Effector CD4-positive, alpha-beta T cell (primary cell): ENCODE measurements at places on chromosomes 6 and 20.

- DNase-seq = no peak
Observed at GRCh38 chr20:60206259-60206658, 248.0 kb downstream of the CDH26 start.

GRCh38 chr6:148760258-148760534 lies 13.4 kb downstream of the UST start:
- DNase-seq = no peak

DNA sequence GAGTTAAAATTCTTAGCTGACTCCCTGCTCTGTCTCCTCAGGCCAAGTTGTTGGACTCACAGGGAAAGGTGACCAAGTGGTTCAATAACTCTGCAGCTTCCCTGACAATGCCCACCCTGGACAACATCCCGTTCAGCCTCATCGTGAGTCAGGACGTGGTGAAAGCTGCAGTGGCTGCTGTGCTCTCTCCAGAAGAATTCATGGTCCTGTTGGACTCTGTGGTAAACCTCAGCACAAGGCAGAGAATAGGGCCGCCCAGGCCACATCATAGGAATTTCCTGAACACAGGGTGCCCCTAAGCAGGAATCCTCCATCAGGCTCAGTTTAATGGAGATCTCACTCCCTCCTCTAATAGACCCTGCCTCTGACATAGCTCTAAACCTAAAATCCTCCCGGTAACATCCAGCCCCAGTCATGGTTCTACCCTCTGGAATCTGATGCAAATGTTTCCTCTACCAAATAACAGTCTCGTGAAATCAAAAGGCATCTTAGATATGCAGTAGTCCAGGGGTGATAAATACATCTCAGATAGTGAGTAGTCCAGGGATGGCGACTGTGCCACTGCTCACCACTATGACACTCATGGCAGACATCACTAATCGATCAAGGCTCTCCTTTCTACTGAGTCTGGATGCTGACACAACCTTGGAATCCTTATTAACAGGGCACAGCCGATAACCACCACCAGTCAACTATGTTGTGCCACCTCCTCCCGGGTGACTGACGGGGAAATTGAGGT lies 18.3 kb downstream of the BPIFB1 start:
- no peak for DNase-seq

DNA sequence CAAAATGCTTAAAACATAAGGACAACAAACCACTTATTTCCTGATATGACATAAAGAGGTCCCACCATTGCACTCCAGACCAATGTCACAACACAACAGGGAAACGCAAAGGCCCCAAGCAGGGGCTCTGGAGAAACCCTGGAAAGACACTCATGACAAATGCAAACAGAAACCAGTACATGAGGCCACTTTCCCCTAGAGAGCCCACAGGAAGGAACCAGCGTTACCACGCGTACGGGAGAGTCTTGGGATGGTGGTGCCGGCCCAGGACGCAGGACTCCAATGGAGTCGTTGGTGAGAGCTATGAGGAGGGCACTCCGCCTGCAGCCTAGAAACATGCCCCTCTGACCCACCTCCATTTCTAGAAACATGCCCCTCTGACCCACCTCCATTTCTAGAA lies 20.2 kb downstream of the GMEB2 start:
- no peak for DNase-seq

DNA sequence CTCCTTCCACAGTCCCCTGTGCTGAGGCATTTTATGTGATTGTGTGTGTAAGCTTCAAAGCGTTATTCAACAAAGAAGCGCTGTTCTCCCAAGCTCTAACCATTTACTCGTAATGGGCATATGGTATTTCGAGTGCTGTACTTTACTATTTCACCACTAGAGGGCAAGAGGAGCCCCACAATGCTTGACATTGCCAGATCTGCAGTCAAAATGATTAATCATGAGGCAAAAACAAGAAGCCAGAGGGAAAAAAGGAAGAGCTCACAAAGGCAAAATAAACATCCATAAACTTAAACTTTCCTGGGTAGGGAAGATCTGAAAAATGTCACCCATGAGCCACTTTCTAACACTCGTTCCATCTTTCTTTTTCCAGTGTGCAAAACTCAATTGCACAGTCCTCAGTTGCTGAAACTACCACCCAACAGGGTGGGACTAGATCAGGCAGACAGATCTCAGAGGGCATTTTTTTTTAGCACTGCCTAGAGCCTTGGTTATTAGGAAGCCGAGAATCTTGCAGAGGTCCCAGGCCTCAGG lies 215.0 kb upstream of the PLCB4 start:
- DNase-seq = no peak

GRCh38 chr6:129748212-129748900 lies 38.4 kb upstream of the ARHGAP18 start:
- DNase-seq = peak; percentile 19

DNA sequence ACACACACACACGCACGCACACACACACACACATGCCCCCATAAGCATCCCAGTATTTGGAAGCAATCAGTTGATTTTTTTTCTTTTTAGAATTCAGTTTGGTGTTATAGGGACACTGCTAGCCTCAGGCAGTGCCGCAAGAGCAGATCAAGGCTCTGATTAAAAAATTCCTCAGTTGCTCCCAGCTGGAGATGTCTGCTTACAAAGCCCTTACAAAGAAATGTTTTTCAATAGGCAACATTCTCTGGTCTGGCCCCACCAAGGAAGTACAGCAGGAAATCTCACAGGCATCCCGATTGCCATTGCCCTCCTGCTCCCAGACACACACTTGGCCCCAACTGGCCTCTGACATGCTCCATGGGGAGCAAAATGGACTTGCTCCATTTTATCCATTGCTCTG lies 22.9 kb upstream of the CD83 start:
- DNase-seq = no peak

DNA sequence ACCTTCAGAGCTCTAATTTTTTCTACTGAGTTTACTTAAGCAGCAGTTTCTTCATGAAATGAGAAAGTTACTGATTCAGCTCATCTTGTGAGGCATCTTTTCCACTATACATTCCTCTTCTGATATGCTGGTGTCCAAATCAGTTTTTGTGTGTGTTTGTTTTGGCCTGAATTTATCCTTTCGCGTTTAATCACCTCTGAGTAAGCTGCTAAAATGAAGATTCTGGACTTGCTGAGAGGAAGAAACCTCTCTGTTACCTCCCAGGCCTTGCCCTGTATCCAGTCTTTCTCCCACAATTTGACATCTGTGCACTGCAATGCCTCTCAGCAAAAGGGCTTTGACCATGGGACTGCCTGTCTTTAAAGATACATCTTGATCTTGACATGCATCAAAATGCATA lies 536.2 kb upstream of the NRSN1 start:
- DNase-seq = no peak

GRCh38 chr20:15889514-15890256 lies 683.6 kb downstream of the KIF16B start:
- no peak for DNase-seq

DNA sequence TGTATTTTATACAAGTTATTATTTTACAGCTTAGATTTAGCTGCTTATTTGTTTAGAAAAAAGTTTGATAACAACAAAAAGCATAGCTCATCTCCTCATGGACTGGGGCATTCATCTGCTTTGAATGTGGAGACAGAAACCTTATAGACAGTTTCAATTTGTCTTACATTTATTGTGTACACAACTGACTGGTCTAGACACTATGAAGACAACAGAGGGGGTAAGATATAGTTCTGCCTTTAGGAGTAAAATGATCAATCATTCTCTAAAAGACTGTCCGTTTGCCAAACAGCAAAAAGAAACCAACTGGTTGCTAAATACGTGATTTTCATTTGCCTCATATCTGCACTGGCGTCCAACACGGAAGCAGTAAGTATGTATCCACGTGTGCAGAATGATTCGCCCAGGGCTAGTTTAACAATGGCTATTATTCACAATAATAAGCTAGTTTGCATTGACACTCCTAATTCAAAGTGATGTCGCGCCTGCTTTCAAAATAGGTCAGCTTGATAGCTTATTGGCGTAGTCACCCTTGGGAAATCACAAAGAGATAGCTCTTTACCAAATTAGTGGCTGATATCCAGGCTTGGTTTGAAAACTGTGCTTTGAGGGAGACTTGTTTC lies 153.6 kb downstream of the BMP2 start:
- DNase-seq = no peak

GRCh38 chr20:10448270-10449156 lies 13.4 kb downstream of the SLX4IP start:
- DNase-seq = no peak

DNA sequence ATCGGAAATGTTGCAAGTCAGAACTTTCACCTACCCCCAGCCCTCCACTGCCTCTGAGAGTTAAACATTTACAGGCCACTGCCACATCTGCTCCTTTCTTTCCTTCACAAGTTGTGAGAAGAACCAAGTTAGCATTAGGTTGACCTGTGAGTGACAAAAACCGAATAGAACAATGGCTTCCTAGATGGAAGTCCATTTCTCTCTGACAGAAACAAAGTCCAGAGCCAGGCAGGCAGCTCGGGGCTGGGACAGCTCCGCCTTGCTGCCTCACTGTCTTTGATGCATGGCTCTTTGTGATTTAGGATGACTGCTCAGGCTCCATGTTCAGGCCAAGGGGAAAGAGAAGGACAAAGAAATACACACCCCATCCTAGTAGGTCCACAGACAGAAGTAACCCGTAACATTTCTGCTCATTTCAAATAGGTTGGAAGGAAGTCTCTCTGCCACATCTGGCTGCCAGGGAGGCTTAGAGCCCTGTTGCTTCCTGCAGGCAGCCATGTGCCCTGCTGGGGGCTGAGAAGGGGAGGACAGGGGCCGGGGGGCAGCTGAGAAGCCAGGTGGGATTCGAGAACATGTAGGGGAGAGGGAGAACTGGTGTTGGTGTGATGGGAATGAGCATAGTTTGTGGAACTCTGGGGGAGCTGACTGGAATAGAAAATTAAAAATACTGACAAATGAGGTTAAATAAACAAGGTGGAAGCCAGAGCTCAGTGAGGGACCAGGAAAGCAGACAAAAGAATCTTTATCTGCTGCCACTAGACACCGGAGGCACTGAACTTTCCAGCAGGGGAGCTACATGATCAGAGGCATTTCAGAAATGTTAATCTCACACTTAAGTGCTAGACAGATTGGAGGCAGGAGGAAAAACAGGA lies 19.5 kb upstream of the IER3 start:
- no peak for DNase-seq

DNA sequence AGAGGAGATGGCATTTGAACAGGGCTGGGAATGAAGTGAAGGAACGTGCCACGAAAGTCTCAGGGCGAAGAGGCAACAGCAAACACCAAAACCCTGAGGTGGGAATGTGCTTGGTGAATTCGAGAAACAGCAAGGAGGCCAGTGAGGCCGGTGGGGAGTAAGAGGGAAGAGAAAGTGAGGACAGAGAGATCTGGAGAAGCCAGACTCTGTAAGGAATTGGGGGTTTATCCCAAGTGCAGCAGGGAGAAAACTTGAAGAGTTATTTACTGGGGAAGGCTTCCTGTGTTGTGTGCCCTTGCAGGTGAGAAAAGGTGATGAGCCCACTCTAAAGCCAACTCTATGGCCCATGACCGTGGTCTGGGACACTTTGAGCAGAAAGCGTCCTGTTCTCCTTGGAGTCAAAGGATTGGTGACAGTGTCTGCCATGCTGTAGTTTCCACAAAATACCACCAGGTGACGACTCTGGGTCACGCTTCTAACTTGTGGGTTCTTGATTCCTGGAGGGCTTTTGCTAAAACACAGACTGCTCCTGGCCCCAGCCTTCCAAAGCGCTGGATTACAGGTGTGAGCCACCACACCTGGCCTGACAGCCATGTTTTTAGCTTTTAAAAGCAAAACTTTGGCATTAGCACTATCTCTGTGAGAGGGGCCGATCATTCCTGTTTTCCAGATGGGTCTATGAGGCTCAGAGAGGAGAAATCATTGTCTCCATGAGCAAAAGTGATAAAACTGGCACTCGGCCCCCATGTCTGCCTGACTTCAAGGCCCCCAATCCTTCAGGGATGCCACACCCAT lies 18.0 kb upstream of the CSNK2A1 start:
- no peak for DNase-seq

- no peak for DNase-seq
Observed at GRCh38 chr6:12751694-12752325, 35.2 kb downstream of the PHACTR1 start.

- no peak for DNase-seq
Observed at GRCh38 chr6:157405986-157406385, 25.0 kb downstream of the ZDHHC14 start.

DNA sequence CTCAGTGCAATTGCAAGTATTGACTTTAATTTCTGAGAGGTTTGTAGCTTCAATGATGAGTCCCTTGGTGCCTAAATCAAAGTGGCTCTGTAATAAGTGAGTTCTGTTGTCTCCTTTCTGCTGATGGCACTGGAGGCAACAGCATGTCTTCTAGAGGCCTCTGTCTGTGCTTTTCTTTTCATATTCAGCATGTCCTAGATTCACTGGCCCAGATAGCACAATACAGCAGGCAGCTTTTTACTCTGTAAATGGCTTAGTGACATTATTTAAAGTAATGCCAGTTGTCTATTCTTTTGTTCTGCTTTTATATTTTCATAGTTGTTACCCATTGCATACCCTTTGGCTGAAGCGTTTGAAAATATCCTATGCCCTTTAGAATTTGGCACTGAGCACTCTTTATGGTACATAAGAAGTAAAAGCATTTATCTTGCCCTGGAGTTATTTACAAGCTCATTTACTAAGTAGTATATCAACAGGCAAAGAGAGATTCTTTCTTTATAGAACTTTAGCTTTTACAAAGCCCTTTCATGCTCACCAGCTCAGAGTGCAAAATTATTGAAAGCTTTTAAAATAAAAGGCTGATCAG lies 271.5 kb upstream of the KCNQ5 start:
- DNase-seq = no peak

GRCh38 chr6:43052842-43053544 lies 658 bp downstream of the CUL7 start:
- no peak for DNase-seq

DNA sequence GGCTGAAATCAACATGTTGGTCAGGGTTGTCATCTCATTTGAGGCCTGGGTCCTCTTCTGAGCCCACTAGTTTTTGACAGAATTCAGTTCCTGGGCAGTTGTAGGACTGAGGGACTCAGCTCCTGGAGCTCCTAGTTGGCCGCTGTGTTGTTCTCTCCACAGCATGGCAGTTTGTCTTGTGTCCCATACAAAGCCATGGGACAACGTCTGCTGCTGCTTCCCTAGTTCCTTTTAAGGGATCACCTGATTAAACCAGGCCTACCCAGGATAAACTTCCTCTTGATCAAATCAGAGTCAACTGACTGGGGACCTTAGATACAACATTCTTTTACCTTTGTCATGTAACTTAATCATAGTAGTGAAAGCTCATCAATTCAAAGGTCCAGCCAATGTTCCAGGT lies 141.0 kb downstream of the BCAS1 start:
- DNase-seq = no peak
